ENCODE measurements at places on chromosomes 2 and 18.

DNA sequence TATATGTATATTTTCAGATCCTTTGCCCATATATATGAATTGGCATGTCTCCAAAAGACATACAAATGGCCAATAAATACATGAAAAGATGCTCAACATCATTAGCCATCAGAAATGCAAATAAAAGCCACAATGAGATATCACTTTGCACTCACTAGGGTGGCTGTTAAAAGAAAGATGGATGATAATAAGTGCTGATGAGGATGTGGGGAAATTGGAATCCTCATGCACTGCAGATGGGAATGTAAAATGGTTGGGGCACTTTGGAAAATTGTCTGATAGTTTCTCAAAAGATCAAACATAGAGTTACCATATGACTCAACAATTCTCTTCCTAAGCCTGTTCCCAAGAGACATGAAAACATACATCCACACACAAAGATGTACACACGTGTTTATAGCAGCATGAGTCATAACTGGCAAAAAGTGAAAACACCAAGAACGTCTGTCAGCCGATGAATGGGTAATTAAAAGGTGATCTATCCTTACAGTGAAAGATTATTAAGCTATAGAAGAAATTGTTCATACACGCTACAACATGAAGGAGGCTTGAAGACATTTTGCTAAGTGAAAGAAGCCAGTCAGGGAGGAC is 19.7 kb downstream of the NGEF start:
- no peak for DNase-seq

DNA sequence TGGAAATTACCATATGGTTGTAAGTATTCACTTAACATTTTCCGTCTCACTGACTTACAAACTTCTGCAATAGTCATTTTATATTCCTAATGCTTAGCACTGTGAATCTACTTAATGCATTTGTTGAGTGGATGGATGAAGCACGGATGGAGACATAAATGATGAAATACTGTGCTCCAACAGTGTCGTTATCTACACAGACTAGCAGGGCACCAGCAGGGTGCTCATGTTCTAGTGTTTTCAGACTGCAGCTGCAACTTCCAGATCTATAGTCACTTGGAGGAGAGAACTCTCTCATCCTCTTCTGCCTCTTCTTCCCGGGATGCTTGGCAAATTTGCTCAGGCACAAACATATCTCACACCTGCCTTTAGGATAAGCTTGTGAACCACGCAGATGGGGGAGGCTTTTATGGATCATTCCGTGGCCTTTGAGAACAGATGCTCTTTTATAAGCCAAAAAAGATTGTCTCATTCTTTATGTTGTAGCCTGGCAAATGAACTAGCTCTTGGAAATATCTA is 797.7 kb downstream of the MBD2 start:
- peak; percentile 3 for DNase-seq

- DNase-seq: no peak
Observed at GRCh38 chr2:168594778-168595177, 138.7 kb downstream of the CERS6 start.

DNA sequence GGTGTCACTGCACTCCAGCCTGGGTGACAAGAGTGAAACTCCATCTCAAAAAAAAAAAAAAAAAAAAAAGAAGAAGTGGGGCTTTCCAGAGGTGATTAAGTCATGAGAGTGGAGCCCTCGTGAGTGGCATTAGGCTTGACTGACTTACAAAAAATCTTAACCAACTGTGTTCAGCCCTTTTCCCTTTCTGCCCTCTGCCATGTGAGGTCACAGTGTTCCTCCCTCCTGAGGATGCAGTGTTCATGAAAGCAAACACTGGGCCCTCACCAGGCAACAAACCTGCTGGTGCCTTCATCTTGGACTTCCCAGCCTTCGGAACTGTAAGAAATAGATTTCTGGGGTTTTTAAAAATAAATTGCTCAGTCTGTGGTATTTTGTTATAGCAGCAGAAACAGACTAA is 37.0 kb upstream of the METTL21A start:
- no peak for DNase-seq

DNA sequence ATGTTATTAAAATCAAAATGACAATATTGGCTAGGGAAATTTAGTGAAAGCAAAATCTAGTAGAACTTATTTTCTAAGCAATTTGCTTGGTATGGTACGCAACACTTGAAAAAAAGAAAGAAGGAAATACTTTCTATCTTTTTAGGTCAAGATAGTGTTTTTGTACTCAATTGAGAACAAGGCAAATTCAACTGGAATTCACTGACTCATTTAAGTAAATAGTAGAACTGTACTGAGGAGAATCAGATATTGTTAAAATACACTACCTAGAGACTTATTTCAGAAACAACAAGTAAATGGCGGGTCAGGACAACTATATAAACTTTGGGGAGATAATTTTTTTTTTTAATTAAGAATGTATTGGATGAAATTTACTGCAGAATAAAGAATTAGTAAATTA is 18.9 kb downstream of the ZRANB3 start:
- no peak for DNase-seq

DNA sequence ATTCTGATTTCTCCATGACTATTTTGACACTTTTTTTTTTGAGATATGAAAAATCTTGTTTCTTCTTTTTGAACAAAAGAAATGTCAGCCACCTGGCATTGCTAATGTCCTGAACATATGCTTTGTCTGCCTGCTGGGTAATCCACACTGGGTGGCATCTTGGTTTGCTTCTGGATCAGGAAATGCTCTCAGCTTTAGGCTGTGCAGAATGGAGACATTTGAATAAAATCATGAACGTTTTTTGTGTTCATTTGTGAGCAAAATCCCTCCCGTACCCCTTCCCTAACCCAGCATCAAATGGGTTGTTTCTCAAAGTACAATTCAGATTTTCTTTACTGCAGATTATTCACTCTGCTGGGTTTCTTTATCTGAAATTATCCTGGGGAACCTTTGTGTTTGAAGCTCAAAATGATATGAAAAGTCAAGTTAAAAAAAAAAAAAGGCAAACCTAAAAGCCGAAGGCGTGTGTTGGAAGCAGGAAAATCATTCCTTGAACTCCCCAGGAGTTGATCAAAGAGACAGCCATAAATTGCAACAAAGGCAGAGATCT is 53.4 kb upstream of the KLF7 start:
- DNase-seq: no peak

- DNase-seq: no peak
Observed at GRCh38 chr2:142175813-142176338, 45.1 kb upstream of the LRP1B start.

- DNase-seq: no peak
Observed at GRCh38 chr2:34627003-34627402, 1027.9 kb upstream of the FAM98A start.

- no peak for DNase-seq
Observed at GRCh38 chr2:139083121-139083520, 302.9 kb upstream of the NXPH2 start.

- no peak for DNase-seq
Observed at GRCh38 chr18:41829647-41830516, 125.2 kb upstream of the PIK3C3 start.

DNA sequence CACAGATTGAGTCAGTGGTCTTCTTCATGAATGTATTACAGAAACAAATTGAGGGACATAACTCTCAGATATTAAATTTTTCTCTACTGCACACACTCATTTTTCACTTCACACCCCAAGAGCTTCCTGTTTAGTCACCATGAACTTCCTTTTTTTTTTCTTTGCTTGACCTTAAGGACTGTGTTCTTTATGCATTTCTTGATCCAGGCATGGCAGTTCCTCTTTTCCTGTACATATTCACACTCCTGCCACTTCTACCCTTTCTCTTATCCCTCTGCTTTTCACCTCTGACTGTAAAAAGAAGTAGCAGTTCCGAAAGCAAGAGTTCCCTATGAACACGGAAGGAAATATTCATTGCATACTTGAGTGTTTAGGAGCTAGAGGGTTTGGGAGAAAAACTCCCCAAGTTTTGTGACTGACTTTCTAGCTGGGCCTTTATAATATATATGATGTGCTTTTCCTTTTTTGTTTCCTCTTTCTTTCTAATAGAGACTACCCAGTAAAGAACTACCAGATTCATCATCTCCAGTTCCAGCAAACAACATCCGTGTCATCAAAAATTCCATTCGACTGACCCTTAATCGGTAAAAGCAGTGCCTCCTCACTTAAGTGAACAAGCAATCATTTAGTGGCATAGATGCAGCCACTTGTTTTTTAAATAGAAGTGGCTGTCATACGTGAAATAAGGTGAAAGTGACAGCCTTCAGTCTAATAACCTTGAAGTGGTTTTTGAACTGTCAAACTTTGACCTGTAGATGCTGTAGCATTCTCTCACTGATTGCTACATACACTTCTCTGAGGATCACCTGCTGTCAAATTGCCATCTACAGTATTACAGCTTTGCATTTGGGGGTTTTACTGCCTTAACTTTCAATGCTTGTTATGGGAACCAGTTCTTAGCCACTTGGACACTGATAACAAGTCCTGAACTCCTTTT is 40.8 kb downstream of the PAPOLG start:
- no peak for DNase-seq

GRCh38 chr2:239337122-239337876 is 63.5 kb downstream of the HDAC4 start:
- no peak for DNase-seq

DNA sequence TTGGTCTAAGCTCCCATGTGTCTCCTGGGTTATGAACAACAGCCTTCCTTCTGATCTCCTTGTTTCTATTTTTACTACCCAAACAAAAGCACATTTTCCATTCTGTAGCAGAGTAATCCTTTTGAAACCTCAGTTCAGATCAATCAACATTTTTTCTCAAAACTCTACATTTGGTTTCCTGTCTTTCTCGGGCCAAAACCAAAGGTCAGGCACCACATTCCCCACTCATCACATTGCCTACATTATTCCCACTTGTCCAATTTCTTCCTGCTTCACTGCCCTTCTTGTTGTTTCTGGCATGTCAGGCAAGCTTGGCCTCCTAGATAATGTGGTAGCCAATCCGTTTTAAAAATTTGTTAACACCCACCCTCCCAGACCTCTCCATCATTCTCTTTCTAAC is 196.8 kb downstream of the PPP1R1C start:
- DNase-seq: no peak

DNA sequence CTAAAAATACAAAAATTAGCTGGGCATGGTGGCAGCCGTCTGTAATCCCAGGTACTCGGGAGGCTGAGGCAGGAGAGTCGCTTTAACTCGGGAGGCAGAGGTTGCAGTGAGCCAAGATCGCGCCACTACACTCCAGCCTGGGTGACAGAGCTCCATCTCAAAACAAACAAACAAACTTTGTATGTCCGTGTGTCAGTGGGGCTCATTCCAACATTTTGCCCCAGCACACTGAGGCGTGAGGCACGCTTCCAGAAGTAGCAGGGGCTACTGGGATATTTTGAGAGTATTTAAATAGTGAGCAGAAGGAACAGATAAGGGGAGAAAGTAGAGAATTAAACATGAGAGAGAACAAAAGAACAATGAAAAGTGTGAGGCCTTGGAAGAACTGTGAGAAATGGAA is 83.3 kb upstream of the TANK start:
- no peak for DNase-seq

DNA sequence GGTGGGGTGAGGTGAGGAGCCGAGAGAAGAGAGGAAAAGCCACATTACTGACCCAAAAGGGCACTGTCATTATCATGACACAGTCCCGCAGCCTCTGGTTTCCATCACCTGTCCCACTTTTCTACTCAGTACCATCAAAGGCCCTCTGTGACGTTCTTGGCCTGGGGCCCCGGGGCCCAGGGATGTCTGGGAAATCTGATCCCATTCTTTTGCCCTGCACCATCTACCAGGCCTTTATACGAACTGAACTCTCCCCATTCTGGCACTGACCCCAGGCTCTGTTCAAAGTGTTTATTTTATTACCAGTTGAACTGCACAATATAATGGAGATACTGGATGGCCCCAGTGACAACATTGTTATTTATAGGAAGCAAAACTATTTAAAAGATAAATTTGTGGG is 89.1 kb downstream of the COL6A3 start:
- no peak for DNase-seq

GRCh38 chr2:144541396-144541795 is 21.5 kb upstream of the ZEB2 start:
- no peak for DNase-seq

DNA sequence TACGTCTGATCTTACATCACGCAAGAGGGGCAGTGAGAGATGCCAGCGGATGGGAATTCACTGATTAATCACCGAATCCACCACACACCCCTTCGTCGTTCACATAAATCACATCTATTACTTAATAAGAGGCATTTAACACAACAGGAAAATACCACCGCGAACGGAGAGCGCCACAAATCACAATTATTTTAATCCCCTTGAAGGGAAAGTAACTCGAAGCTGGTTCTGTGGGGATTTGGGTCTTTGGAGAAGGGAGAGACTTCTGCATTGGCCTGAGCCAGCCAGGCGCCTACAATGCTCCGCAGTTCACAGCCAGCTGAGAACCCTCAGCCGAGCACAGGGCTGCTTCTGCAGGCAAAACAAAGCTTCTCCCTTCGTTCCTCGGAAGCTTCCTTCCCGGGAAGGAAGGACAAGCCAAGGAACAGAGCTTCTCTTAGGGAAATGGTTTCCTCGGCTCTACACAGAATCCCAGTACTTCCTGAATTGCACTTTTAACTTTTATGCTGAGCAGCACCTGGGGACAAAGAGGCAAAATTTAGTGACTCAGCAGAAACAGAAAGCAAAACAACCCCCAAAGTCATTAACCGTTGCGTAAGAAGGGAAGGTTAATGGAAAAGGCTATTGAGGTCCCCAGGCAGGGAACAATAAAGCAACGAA is at the start of gene LRP1B:
Gene LRP1B (minus strand): TSS at position 7 of the 660 bp plus-strand sequence. CDS start 287 bp downstream, outside the sequence.
- DNase-seq: no peak

DNA sequence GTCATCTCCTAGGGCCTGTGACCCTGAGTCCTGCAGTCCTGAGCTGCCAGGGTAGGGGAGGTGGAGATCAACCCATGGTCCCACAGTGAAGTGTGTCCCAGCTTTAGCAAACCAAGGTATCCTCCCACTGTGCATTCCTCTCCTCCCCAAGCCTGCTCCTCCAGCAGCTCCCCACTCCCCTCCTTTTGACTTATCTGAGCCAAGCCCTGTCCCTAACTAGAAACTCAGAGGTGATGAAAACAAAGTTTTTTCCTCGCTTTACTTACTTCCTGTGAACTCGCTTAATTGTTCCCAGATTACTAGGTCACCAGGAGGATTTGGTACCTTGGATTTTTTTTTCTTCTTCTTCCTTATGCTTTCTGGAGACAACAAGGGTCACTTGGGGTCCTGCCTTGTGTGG is 80.8 kb downstream of the EHD3 start:
- no peak for DNase-seq

DNA sequence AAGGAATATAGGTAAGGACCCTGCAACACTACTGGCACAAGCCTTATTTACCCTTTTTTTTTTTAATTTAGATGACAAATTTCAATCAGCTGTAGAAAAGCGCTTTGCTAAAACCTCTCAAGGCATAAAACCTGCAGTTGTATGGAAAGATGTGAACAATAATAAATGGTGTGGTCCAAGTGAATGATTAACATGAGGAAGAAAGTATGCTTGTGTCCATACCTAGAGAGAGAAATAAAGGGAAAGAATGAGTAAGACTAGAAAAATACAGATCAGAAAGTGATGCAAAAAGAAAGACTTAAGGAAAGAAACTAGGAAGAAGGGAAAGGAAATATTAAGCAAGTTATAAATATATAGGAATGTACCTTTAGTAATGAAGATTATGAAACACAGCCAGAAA is 119.2 kb upstream of the SCN7A start:
- DNase-seq: no peak

Data from NCI-H187 treated with DMSO at 0.1 percent for 48 hours (cell line).